ENCODE measurements at places on chromosomes 11 and 22.

DNA sequence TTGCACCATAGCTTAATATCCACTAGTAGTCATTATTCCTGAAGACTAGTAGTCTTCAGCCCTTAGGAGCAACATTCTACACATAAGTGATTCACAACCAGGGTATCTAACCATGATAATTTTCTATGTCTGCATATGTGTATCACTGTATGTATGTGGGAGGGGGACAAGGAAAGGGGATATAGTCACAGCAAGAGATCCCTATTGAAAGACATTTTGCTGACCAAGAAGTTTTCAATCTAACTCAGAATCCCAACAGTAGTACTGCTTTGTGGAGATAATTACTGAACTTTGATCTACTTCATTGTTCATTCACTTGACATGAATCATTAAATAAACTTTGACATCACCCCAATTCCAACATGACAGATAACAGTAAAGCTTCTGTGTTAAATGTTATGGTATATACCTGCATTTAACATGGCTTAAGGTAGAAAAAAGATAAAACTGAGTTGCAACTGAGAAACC is 10.3 kb downstream of the PIK3C2A start:
- no peak for DNase-seq

- no peak for DNase-seq
Measured at GRCh38 chr11:115886422-115886733, 382.2 kb upstream of the CADM1 start.

GRCh38 chr22:17098379-17098819 is 13.6 kb downstream of the IL17RA start:
- no peak for DNase-seq

DNA sequence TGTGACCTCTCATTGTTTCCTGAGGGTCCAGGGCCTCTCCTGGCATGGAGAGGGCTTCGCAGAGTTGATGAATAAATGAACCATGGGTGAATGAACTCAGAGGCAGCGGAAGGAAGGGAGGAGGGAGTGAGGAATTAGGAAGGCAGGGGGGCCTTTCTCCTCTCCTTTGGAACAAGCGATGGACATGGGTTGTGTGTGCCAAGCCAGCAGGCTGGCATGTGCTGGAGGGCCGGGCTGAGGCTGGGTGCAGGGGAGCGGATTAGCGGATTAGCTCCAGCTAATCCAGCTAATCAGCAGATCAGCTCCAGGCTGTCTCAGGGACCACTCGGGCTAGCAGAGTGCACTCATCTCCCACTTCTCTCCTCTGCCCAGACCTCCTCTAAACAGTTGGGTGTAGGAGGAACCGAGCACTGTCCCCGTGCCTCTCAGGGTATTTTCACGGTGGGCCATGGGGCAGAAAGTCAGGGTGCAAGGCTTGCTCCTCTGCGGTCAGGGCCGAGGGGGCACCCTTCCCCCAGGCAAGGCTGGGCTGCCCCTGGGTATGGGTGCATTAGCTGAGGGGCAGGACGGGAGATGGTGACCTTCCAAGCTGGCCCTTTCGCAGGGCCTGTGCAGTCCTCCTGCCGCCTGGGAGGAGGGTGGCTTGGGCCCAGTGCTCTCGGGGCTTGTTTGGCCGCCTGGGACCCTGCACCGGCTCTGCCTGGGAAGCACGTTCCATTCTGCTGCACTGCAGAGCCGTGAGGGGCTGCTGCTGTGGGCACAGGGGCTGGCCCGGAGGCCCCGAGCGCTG is 120.3 kb upstream of the B3GAT1 start:
- DNase-seq = no peak

GRCh38 chr11:110565357-110566336 is 135.9 kb downstream of the FDX1 start:
- no peak for DNase-seq

DNA sequence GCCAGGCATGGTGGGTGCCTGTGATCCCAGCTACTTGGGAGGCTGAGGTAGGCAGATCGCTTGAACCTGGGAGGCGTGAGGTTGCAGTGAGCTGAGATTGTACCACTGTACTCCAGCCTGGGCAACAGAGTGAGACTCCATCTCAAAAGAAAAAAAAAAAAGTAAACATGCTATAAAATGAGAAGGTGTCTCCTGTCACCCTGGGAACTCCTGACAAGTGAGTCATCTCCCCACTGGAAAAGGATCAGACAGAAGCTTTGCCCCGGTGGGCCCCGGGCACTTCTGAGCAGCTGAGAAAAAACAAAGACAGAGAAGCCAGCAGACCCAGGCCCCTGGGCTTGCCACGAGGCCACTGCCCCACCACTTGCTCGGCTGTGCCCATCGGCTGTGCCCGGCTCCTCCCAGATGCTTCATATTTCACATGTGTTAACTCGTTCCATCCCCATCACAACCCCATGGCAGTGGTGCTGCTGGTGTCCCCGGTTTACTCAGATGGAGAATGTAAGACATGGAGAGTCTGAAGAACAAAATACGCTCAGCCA is 22.3 kb downstream of the TTLL1 start:
- DNase-seq = no peak

DNA sequence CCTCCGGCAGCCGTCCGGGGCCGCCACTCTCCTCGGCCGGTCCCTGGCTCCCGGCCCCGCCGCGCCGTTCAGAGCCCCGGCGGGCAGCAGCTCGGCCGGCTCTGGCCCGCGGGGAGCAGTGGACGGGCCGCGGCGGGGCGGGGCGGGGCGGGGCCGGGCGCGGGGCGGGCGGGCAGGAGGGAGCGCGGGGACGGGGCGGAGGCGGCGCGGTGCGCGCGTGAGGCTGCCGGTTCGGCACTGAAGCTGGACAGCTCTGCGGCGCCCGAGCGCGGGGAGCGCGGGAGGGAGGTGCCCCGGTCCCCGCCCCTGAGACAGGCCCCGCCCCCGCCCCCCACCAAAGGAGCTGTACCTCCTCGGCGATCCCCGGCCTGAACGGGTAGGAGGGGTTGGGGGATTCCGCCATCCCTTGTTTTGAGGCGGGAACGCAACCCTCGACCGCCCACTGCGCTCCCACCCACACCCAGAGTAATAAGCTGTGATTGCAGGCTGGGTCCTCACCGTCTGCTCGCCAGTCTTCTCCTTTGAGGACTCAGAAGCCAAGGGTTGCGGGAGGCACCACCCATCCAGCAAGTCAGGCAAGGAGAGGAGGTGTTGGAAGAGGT is at the start of gene DRD2:
Gene DRD2 (minus strand): TSS at position 239 of the 602 bp plus-strand sequence. CDS start 50,747 bp downstream, outside the sequence.
- no peak for DNase-seq

DNA sequence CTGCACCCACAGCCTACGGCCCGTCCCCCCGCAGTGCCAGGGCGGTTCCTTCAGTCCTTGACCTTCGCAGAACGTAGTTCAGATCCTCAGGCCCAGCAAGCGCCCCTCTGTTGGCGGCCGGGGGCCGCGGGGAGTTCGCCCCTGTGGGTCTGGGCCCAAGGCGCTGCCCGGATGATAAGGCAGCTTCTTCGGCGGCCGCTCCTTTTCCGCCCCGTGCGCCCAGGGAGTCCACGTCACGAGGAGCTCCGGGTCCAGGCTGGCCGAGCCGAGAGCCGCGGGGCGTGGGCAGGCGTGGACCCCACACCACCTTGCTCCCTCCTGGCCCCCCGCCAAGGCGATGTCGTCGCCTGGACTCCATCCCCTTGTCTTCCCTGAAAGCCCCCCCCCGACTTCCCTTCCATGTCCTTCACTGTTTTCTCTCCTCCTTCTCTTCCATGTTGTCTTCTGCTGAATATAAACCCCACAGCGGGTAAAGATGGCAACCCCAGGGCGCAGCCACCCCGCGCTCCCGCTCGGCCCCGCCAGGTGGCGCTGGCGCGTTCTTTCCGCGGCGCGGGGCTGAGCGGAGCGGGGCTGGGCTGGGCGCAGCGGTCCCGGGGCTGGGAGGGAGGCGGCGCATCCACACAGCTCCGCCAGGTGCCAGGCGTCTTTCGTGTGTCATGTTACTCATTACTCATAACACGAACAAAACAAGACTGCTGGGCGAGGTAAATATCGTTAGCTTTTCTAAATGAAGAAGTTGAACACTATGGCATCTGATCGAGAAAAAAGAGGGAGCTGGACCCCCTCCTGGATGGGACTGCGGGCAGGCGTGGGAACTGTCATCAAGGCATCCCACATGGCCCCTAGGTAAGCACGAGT is 321.0 kb downstream of the NTM start:
- no peak for DNase-seq

GRCh38 chr22:22655452-22656290 is 11.3 kb downstream of the GGTLC2 start:
- DNase-seq = no peak

DNA sequence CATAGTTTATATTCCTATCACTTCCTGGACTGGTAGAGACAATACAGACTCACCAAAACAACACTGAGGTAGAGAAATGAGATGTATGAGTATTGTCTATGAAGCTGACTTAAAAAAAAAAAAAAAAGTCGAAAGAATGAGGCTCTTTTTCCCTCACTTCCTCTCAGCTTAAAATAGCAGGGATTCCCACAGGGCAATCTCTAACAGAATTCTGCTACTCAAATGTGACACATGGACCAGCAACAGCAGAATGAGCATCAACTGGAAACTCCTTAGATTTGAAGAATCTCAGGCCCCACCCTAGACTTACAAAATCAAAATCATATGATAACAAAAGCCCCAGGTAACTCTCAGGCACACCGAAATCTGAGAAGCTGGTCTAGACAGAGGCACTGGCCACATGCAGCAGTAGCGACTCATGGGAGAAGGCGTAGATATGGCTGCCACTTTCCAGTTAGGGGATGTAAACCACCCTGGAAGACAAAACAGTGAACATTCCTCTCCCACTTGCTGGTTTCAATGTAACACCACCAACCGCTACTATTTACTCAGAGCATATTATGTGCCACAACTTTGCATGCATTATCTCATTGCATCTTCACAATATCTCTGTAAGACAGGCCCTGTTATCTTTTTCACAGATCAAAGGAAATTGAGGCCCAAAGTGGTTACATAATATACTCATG is 128.0 kb downstream of the RBFOX2 start:
- no peak for DNase-seq

DNA sequence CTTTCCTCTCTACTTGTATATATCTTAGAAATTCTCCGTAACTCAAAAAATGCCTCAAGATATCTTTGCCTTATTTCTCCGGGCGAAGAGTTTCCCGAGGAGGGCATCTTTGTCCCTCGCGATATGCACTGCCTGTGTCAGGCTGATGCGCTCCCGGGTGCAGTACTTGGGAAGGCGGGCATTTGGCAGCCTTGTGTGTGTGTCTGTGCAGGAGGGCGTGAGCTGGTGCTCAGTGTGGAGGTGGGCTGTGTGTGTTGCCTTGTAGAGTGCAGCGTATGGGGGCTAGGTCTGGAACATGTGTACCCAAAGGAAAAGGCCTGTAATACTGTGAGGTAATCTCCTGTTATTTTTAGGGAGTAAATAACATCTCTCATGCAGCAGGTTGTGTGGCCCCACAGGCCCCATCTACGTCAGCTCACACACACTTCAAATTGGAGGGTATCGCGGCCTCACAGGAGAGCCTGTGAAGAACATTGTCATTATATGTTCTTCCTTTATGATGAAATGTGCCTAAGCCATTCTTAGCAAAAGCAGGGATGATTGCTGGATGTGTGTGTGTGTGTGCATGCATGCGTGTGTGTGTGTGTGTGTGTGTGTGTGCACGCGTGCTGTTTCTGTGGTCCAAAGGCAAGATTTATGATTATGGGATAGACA is 77.5 kb downstream of the KCNJ1 start:
- DNase-seq = no peak

- DNase-seq = no peak
Measured at GRCh38 chr11:125222494-125222893, 57.9 kb downstream of the PKNOX2 start.

DNA sequence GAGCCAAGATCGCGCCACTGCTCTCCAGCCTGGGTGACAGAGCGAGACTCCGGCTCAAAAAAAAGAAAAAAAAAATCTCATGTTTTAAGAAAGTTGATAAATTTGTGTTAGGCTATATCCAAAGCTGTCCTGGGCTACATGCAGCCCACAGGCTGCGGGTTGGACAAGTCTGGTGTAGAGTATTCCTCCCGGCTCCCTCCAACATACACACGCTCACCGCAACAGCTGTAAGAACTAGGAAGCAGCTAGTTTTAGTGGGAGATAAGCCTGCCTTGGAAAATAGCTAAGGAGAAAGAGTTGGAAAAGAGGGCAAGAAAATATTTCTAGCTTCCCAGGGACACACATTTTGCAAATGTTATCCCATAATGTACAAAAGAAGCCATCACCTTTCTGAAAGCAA is 46.6 kb downstream of the CELF1 start:
- no peak for DNase-seq

DNA sequence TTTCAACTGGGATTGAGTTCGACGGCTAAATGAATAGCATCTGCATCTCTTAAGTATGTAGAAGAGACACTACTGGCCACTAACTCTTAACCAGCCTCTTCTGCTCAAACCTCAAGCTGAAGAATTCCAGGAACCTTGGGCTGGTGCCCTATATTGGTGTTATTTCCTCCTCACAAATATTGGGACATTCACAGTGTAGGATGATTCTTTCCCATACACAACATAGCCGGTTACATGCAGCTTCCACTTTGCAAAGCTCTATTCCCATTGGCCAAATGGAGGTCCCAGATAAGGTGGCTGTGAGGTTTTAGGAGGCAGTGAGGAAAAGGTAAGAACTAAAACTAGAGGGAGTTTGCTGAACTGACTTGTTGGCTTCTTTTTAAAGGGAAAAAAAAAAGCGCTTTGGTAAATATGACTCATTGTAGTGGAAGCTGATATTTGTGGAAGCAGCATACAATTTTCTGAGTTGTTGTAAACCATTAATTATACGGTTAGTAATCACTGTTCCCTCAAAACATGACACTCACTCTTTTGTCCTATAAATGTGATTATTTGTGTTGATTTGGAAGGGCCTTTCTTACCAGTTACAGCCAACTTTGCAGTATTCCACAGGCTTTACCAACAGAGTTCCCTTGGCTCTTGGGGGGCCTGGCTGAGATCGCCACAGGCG is 17.6 kb downstream of the C22orf31 start:
- no peak for DNase-seq

DNA sequence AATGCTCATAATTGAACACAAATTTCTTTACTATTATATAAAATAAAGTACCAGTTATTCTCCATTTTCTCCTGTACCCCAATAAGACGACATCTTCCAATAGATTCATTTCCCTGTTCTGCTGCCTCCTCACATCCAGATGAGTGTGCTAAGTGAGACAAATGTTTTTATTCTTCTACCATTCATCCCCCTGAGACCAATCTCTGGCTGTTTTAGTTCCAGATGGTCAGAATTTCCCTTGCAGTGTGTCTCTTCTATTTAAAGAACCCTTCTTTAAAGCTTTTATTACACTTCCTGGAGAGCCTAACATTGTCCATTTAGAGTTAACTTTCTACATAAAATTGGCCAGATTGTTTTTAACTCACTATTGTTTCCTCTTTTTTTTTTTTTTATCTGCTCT is 41.2 kb upstream of the GLYATL1 start:
- DNase-seq = no peak
